ENCODE measurements at places on chromosomes 12 and 14. TPM values are rescaled to one million over a fixed set of nuclear protein-coding genes. Genes with fewer than 3 reads are reported as not detected.

CCDC85C gene
- total RNA-seq, result 24.7 TPM

C12orf54 gene
- not detected for total RNA-seq

KCNMB4 gene
- total RNA-seq, result 7.2 TPM

PMCH gene
- not detected for total RNA-seq

SLCO1C1 gene
- total RNA-seq, result 0.73 TPM

EFCAB11 gene
- 0.93 TPM for total RNA-seq

GPR84 gene
- not detected for total RNA-seq

M6PR gene
- 89.3 TPM for total RNA-seq

SERPINA10 gene
- not detected for total RNA-seq

SAMD15 gene
- total RNA-seq, result 0.20 TPM

MARK3 gene
- 65.3 TPM for total RNA-seq

HHIPL1 gene
- total RNA-seq, result 4.4 TPM

CLEC7A gene
- total RNA-seq, result 1.9 TPM

DHH gene
- 1.1 TPM for total RNA-seq

SYCP3 gene
- total RNA-seq, result not detected

TMEM52B gene
- total RNA-seq, result not detected

SLC8A3 gene
- total RNA-seq, result 0.62 TPM

TAS2R13 gene
- 1.8 TPM for total RNA-seq

CLEC4D gene
- 1.0 TPM for total RNA-seq

FAR2 gene
- 10.0 TPM for total RNA-seq

SALL2 gene
- total RNA-seq, result 14.7 TPM

EGLN3 gene
- total RNA-seq, result 39.8 TPM

CCDC177 gene
- not detected for total RNA-seq

TRIM9 gene
- 1.2 TPM for total RNA-seq

TMEM30B gene
- 3.4 TPM for total RNA-seq

HSPB8 gene
- 508 TPM for total RNA-seq

KICS2 gene
- 2.4 TPM for total RNA-seq

GNB3 gene
- 0.45 TPM for total RNA-seq

ERP27 gene
- 0.54 TPM for total RNA-seq

SMCO3 gene
- total RNA-seq, result 0.57 TPM

SLC7A8 gene
- 21.6 TPM for total RNA-seq

DHRS7 gene
- 64.6 TPM for total RNA-seq

KLRD1 gene
- total RNA-seq, result 0.94 TPM

TBC1D30 gene
- 0.35 TPM for total RNA-seq

SDR39U1 gene
- total RNA-seq, result 31.9 TPM

POLE gene
- total RNA-seq, result 7.2 TPM

PIWIL1 gene
- total RNA-seq, result not detected

GLIPR1L2 gene
- total RNA-seq, result 2.3 TPM

HCAR1 gene
- 0.08 TPM for total RNA-seq

ITGB7 gene
- total RNA-seq, result 0.40 TPM

PPM1H gene
- 1.9 TPM for total RNA-seq

GIT2 gene
- total RNA-seq, result 37.0 TPM

GUCY2C gene
- not detected for total RNA-seq

PIANP gene
- 1.2 TPM for total RNA-seq

VPS29 gene
- 101 TPM for total RNA-seq

ASIC1 gene
- total RNA-seq, result 4.9 TPM

KRT3 gene
- total RNA-seq, result not detected

KRT83 gene
- not detected for total RNA-seq

MORN3 gene
- not detected for total RNA-seq

ANAPC5 gene
- total RNA-seq, result 69.2 TPM

MAP1LC3B2 gene
- not detected for total RNA-seq

SERPINA9 gene
- not detected for total RNA-seq
